Endothelial cell (in vitro differentiated cells): ENCODE measurements at places on chromosomes 5 and 9.

DNA sequence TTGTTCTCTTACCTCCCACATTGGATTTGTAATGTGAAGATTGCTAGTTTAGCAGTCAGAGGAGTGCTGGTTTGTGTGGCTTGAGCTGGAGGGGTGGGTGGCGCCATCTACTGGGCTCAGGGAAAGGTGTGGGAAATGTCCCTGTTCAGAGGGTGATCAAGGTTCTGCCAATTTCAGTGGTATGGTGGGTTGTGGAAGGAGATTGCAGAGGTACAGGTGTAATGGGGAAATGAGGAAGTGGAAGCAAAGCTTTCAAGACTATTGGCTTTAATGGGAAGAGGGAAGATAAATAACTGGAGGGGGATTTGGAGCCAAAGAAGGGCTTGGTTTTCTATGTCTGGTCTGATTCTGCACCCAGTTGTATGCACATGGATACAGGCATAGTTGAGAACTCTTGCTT, 76.4 kb downstream of the OSMR start:
- no peaks in the 10 kb centered on the region for H3K27me3 ChIP-seq
- peaks cover 7% of the 10 kb centered on the region for H3K4me1 ChIP-seq
- peaks cover 18% of the 10 kb centered on the region for H3K36me3 ChIP-seq
- no peak overlapping the region for H3K27ac ChIP-seq
- no peak overlapping the region for H3K4me3 ChIP-seq

DNA sequence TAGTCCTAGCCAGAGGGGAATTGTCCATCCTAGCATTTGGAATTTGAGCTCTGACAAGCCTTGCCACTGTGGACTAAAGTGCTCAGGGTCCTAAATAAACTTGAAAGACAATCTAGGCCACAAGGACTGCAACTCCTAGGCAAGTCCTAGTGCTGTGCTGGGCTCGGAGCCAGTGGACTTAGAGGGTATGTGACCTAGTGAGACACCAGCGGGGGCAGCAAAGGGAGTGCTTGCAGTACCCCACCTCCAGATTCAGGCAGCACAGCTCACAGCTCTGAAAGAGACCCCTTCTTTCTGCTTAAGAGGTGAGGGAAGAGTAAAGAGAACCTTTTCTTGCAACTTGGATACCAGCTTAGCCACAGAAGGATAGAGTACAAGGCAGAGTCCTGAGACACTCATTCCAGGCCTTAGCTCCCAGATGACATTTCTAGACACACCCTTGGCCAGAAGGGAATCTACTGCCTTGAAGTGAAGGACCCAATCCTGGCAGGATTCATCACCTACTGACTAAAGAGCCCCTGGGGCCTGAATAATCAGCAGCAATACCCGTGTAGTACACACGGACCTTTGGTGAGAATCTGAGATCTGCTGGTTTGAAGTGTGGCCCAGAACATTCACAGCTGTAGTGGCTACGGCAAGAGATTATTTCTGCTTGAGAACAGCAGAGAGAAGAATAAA, 164.6 kb downstream of the CCDC171 start:
- no peak overlapping the region for H3K27ac ChIP-seq
- H3K36me3 ChIP-seq: peaks cover 7% of the 10 kb centered on the region
- no peak for DNase-seq
- H3K27me3 ChIP-seq: peaks cover 4% of the 10 kb centered on the region
- H3K4me3 ChIP-seq: peak overlapping the region; percentile 21

DNA sequence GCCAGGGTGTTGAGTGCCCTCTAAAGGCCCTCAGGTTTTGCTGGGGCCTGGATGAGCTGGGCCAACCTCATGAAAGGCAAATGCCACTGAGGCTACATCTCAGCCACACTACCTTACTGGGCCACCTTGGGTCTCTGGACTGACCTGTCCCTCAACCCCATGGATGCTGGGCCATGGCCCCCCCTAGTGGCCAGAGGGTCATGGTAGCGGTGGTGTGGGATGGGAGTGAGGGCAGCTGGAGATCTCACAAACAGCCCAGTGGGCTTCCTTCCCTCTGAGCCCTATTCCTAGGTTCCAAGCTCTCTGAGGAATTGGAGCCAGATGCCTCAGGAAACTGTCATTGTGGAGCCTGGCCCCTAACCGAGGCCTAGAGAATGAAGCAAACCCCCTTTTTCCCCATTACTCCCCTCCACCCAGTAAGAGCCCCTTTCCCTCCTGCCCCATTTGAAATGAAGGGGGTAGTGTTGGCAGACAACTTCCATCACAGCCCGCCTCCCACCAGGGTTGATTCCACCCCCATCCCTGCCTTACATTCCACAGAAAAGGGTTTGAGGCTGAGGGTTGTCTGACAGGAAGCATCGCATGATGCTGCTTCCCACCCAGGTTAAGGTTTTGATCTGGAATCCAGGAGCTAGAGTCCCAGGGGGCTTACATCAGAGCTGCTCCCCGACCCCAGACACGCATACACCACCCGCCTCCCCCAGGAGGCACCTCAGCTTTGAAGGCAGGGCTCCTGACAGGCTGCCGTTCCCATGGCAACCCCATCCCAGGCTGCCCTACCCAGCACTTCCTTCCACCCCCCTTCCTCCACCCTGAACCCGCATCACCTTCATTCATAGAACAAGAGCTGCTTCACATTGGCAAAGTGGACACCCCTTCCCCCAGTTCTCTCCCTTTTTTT, 63.9 kb downstream of the PCDH1 start:
- peak overlapping the region; percentile 64 for H3K27ac ChIP-seq
- H3K4me3 ChIP-seq: no peak overlapping the region
- H3K36me3 ChIP-seq: no peaks in the 10 kb centered on the region
- peaks cover 14% of the 10 kb centered on the region for H3K27me3 ChIP-seq
- peaks cover 58% of the 10 kb centered on the region for H3K4me1 ChIP-seq

DNA sequence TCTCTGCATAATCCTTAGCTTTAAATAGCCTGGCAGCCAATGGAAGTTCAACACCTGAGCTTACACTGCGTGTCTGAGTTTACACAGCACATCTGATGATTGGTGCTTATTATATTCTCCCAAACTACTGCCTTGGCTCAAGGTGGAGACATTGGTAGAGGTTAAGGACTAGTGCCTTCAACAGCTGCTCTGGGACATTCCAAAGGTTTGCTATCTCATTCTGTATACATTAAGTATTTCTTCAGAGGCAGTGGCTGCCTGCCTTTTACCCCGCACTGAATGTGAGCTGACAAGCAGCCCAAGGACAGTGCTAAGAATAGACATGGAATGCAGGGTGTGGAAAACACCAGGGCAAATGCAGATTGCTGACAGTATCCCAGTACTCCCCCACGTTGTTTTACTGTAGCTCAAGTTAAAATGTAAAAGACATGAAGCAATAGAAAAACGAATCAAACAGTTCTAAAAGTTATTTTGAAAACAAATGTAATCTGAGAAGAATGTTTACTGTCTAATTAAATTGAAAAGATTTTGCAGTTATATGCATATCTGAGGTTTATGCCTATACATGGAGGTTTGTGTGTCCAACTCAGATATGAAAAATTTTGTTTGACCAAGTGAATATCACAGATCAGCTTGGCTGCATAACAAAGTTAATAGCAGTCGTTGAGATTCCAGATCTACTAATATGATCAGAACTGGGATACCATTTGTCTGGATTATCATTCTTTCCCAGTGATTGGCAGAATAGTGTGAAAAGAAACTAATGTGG, 1.8 kb downstream of the HSPB3 start:
- H3K27me3 ChIP-seq: no peaks in the 10 kb centered on the region
- H3K4me3 ChIP-seq: no peak overlapping the region
- no peak for DNase-seq
- H3K36me3 ChIP-seq: peaks cover 7% of the 10 kb centered on the region

DNA sequence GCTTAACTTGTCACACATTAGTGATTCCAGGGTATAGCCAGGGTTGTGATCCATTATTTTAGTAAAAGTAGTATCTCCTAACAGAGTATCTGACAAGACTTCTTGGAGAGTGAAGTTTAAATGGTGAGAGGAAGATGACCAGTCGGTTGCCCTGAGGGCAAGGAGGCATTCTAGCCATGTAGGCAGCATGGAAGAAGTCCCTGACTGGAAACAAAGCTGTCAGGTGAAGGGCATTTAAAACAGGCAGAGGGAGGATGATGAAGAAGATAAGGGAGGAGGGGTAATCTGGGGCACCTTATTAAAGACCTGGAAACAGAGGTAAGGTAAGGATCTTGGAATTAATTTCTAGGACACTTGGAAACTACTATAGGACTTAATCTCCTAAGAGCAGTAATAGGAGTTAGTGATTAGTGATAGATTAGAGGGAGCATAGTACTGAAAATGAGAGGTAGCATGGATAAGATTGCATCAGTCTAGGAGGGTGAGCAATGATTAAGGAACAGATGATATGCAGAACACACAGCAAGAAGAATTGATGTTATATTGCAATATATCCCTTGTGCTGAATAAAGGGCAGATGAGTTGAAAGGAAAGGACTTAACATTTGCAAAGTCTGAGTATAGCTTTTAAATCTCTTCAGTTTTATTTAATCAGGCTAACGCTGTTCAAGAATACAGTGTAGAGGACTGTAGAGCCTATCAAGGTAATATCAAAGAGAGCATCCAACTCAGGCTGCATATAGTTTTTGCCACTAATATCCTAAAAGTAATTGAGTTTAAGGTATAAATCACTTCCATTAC, 9.6 kb downstream of the KIF2A start:
- H3K4me1 ChIP-seq: peaks cover 6% of the 10 kb centered on the region
- no peak overlapping the region for H3K4me3 ChIP-seq
- DNase-seq: no peak
- H3K27me3 ChIP-seq: peaks cover 1% of the 10 kb centered on the region
- no peaks in the 10 kb centered on the region for H3K36me3 ChIP-seq

- H3K27me3 ChIP-seq: peaks cover 10% of the 10 kb centered on the region
- H3K27ac ChIP-seq: no peak overlapping the region
- no peaks in the 10 kb centered on the region for H3K4me1 ChIP-seq
- H3K4me3 ChIP-seq: no peak overlapping the region
Measured at GRCh38 chr9:135769489-135770202, 67.7 kb downstream of the KCNT1 start.

- peaks cover 3% of the 10 kb centered on the region for H3K27me3 ChIP-seq
- H3K4me3 ChIP-seq: no peak overlapping the region
- no peaks in the 10 kb centered on the region for H3K36me3 ChIP-seq
- H3K27ac ChIP-seq: peak overlapping the region; percentile 59
- DNase-seq: no peak
Measured at GRCh38 chr5:149679876-149680809, 50.0 kb upstream of the PPARGC1B start.

DNA sequence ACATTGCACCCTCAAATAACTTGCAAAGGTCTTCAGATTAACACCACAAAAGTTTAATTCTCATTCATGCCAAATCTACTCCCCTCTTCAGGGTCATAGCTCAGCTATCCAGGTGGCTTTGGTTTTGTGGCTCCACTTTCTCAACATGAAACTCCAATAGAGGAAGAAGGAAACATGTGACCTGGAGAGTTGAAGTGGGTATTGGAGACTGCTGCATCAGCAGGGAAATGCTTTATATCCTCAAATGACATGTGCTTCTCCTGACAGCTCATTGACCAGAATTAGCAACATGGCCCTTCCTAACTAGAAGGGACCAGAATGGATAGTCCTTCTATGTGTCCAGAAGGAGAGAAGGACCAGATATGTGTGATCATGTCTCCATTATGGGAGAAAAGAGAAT, 73.6 kb downstream of the TLR4 start:
- no peak overlapping the region for H3K4me3 ChIP-seq
- H3K4me1 ChIP-seq: peaks cover 11% of the 10 kb centered on the region
- no peak for DNase-seq
- H3K36me3 ChIP-seq: peaks cover 3% of the 10 kb centered on the region
- no peak overlapping the region for H3K27ac ChIP-seq
